ENCODE measurements at places on chromosomes 5 and 9. TPM values are rescaled to one million over a fixed set of nuclear protein-coding genes. Genes with fewer than 3 reads are reported as not detected.

HSD17B3 gene
- total RNA-seq: 0.53 TPM

KIF3A gene
- 6.0 TPM for total RNA-seq

IFNA13 gene
- total RNA-seq: 0.04 TPM

SLC9A3 gene
- total RNA-seq: 1.2 TPM

SLC22A4 gene
- total RNA-seq: 2.7 TPM

PAPPA gene
- 1.3 TPM for total RNA-seq

FRMD3 gene
- total RNA-seq: 34.1 TPM

TMEM250 gene
- 22.7 TPM for total RNA-seq

LRRC70 gene
- 5.8 TPM for total RNA-seq

IGFBPL1 gene
- total RNA-seq: 0.84 TPM

TAF9 gene
- total RNA-seq: 38.3 TPM

ZNF608 gene
- total RNA-seq: 19.5 TPM

GABRA1 gene
- total RNA-seq: 0.13 TPM

ST8SIA4 gene
- 9.3 TPM for total RNA-seq

PITX1 gene
- total RNA-seq: 3.6 TPM

FOXI1 gene
- total RNA-seq: not detected

STOML2 gene
- 77.7 TPM for total RNA-seq

ZFYVE16 gene
- 50.8 TPM for total RNA-seq

LHX3 gene
- not detected for total RNA-seq
